ENCODE measurements at places on chromosomes 7 and 10.

DNA sequence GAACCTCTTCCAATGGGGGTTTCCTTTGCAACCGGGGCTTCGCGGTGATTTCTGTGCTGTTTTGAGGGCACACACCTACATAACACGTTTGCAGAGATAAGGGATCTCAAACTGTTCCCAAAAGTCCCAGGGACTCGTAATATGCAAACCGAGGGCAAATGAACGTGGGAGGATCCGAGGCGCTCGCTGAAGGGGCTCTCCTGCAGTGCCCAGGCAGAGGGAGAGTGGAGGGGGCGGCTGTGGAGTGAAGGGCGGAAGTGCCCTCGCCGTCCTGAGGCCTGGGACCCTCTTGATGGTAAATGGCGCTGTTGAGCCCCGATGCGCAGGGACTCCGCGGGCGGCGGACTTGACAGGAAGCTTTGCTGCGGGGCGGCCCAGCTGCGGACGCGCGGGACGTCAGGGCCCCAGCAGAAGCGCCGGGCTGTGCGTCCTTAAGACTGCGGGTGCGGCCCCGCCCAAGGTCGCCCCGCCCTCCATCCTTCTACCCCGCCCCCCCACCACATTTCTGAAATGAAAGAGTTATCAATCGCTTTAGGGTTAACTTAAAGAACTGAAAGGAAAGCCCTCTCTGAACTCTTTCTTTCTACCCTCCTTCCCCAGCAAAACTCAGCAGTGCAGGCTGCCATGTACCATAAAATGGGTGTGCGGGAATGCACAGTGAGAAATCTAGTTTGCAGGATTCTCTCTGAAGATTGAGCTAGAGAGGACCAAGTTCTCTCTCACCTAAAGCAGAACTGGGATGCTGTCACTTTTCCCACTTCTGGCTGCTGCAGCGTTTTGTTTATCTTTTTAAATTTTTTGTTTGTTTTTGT is 151.8 kb upstream of the YAE1 start:
- peak; percentile 84 for DNase-seq

DNA sequence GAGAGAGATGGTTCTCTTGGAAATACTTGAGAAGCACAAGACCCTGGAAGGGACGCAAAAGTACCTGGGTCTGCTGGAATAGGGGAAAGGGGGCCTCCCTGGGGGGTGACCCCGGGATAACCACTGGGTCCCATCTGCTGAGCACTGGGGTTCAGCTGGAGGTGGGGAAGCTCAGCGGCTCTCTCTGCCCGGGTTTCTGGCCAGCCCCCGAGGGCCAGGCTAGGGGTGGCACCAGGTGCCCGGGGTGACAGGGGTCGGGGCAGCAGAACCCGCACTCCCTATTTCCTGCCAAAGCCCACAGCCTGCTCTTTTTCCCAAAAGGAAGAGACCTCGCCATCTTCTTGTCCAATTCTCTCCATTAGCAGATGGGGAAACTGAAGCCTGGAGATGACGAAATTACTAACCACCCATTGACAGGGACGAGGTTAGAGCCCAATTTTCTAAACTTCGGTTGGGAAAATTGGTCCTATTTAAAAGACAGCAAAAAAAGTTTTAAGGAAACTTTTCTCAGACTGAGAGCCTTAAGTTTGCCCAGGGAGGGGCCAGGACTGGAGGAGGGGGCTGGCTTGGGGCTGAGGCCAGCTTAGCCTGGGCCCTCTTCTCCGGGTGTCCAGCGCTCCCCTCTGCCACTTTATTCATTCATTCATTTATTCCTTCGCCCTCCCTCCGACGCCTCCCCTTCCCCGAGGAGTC is 17.8 kb upstream of the GATA3 start:
- peak; percentile 52 for DNase-seq

- no peak for DNase-seq
Measured at GRCh38 chr10:44380829-44381600, 3.9 kb downstream of the CXCL12 start.

DNA sequence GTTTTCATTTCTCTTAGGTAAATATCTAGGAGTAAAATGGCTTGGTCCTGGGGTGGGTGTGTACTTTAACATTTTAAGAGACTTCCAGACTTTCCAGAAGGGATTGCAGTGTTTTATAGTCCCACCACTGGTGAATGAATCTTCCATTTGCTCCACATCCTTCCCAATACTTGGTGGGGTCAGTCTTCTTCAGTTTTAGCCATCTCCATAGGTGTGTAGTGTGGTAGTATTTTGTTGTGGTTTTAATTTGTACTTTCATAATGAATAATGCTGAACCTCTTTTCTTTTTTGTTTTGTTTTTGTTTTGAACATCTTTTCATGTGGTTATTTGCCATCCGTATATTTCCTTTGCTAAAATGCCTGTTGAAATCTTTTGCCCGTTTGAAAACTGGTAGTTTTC is 86.4 kb downstream of the ANKRD61 start:
- no peak for DNase-seq

GRCh38 chr7:19587291-19587690 is 121.5 kb downstream of the POLR1F start:
- no peak for DNase-seq

- no peak for DNase-seq
Measured at GRCh38 chr7:538764-539685, 19.4 kb upstream of the PDGFA start.

- DNase-seq: peak; percentile 97
Measured at GRCh38 chr7:55254596-55255495, 110.3 kb upstream of the LANCL2 start.

DNA sequence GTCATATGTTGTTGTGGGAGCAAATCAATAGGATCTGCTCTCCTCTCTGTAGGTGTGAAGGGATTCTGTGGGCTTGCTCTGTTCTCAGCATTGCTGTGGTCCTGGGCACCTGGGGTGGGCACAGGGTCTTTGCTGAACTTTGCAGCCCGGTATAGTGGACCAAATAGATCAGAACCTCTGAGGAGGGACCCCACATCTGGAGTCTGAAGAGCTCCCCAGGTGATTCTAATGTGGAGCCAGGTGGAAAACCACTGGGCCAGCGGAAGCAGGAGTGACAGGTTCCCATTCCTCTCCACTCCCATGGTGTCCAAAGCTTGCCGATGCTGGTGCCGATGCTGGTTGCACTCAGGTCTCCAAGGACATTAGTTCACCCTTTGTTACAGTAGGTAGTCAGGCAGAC is 257.2 kb downstream of the GLRX3 start:
- no peak for DNase-seq

GRCh38 chr7:128918016-128918665 is 7.6 kb upstream of the KCP start:
- DNase-seq: no peak

- no peak for DNase-seq
Measured at GRCh38 chr10:101284744-101285463, 55.6 kb upstream of the LBX1 start.

- peak; percentile 24 for DNase-seq
Measured at GRCh38 chr10:125510998-125511397, 172.0 kb downstream of the TEX36 start.

- DNase-seq: no peak
Measured at GRCh38 chr10:20714518-20714917, 182.6 kb downstream of the NEBL start.

DNA sequence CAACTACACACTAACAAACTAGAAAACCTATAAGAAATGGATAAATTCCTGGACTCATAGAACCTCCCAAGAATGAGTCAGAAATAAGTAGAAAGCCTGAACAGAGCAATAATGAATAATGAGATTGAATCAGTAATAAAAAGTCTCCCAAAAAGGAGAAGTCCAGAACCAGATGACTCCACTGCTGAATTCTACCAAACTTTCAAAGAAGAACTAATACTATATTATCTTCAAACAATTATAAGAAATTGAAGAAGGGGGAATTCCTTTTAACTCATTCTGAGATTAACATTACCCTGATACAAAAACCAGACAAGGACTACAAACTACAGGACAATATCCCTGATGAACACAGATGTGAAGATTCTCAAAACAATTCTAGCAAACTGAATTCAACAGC is 47.8 kb upstream of the CDK6 start:
- DNase-seq: no peak

- DNase-seq: no peak
Measured at GRCh38 chr7:133070562-133070961, 11.3 kb downstream of the CHCHD3 start.

DNA sequence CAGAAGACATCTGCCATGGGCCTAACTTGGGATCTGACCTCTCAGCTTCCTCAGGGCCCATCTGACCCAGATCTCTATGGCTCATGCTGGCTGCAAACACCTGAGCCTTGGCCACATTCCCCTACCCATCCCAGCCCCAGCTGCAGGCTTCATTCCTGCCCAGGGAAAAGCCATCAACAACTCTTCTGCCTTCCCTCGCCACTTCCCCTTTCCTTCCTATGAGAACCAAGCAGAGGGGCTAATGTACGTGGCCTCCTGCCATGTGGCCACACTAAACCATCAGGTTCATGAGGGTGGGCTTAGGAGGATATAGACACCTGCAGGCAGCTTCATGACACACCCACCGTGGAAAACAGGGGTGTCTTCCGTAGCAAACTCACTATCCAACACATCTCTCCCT is 312.2 kb downstream of the GALNT17 start:
- DNase-seq: no peak

- DNase-seq: no peak
Measured at GRCh38 chr10:113992471-113993011, 51.1 kb upstream of the ADRB1 start.

GRCh38 chr7:17234398-17235031 is 63.9 kb upstream of the AHR start:
- peak; percentile 3 for DNase-seq

DNA sequence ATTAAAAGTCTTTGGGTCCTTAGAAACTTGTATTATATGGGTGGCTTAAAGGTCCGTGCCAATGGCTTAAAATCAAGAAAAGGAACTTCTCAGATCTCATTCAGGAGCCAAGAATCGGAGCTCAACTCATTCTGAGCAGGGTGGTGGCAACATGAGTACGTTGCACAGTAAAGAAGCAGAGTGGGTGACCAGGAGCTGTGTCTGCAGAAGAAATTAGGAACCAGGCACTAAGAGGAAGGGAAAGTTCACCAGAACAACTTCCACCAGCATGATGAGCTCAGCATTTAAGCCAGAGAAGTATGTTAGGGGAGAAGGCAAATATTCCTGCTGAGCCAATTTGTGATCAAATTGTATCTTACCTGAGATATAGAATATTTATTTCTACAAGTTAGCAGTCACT is 236.0 kb upstream of the NRP1 start:
- DNase-seq: no peak

- DNase-seq: peak; percentile 77
Measured at GRCh38 chr10:129960481-129961156, 3.5 kb downstream of the EBF3 start.

DNA sequence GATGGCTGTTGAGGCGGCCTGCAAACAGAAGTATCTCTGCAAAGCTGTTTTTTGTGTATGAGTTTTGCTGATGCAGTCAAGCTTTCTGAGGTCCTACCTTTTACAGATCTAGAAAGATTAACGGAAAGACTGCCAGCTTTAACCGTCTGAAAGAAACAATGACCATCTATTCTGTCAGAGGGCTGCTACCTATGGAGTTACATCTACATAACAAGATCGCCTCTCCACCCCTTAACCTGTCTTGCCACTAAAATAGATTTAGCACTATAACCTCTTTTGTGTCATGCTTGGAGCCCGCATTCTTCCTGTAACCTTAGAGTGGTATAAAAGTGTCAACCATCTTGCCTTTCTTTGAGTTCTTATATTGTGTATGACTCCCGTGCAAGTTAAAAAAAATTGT is 291.2 kb downstream of the POM121L12 start:
- DNase-seq: no peak

- no peak for DNase-seq
Measured at GRCh38 chr7:84553711-84554110, 359.1 kb upstream of the SEMA3A start.

- no peak for DNase-seq
Measured at GRCh38 chr7:101866328-101866727, 48.9 kb downstream of the CUX1 start.

DNA sequence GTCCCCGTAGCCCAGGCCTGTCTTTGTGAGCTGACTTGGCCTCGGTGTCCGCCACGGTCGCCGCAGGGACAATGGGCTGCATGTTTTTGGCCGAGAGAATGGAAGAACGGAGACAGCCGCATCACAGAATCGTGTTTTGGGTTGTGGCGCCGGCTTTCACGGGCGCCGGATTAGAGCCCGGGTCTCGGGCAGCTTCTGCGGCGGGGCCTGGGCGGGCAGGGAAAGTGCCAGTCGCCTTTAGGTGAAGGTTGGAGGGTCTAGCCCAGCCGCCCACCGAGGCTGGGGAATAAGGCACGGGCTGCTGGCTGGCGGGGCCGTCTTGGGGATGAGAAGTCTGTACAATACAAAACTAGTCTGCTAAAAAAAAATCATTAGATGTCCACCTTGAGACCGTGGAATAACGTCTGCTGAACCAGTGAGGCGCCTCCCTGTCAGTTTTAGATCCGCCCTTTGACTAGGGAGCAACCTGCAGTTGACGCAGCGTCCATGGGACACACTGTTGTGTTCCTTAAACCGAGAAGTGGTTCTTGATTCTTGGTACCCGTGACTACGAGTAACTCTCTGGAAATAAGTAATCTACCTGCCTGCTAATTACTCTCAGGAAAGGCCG is 577 bp downstream of the DNAJB9 start:
- DNase-seq: peak; percentile 74

- no peak for DNase-seq
Measured at GRCh38 chr10:5581670-5582566, 57.2 kb downstream of the CALML3 start.

DNA sequence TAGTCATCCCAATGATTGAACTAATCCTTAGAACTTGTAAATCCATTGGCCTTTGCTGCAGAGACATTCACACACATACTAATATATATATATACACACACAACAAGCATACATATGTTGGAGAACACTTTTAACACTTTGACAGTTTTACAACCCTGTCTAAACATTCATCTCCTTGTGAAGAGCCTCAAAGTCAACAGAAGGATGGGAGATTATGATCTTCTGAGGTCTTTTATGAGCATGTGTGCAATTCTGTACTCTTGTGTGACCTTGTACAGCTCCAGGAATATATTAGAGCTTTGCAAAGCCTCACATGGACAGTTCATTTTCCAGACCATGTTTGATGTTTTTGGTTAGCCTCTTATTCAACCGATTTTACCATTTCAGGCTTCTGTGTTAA is 589.0 kb downstream of the NXPH1 start:
- no peak for DNase-seq

DNA sequence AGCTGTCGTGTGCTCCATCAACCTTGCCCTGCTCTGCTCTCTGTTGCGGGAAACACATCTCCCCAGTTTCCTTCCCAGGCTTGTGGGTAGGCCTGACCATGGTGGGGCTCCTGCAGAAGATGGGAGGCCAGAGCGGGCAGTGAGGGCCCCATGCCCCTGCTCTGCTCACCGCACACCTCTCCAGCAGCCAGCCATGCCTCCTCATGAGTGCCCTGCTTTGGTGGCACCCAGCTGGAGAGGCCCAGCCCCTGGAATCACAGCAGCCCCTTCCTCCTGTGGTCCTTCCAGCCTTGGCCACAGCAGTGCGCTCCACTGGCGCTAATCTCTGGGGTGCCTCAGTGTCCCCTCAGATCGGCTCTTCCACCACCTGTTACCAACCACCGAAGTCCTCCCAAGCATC is 4.2 kb upstream of the OPN4 start:
- no peak for DNase-seq

GRCh38 chr7:30476459-30477145 is 2.0 kb downstream of the NOD1 start:
- DNase-seq: peak; percentile 38

- DNase-seq: no peak
Measured at GRCh38 chr10:79219322-79219957, 127.8 kb upstream of the PPIF start.

- DNase-seq: peak; percentile 50
Measured at GRCh38 chr7:108629651-108630400, 60.2 kb downstream of the DNAJB9 start.

GRCh38 chr10:125521721-125522680 is 161.0 kb downstream of the TEX36 start:
- DNase-seq: no peak

- DNase-seq: peak; percentile 50
Measured at GRCh38 chr7:32206987-32207386, 136.8 kb upstream of the PDE1C start.
